RPMI7951 (cell line): ENCODE measurements at places on chromosomes 4 and X. TPM values are rescaled to one million over a fixed set of nuclear protein-coding genes. Genes with fewer than 3 reads are reported as not detected.

HS6ST2 gene
- not detected in 2 replicates for total RNA-seq

SLC6A14 gene
- not detected in 2 replicates for total RNA-seq

MCF2 gene
- total RNA-seq, result not detected in 2 replicates

FAM9B gene
- 0.10 and 0.36 TPM in 2 replicates for total RNA-seq

GCNA gene
- 2.4 and 4.2 TPM in 2 replicates for total RNA-seq

APLN gene
- 0.98 and 1.2 TPM in 2 replicates for total RNA-seq

S100G gene
- not detected in 2 replicates for total RNA-seq

CT45A1 gene
- 0.10 TPM in 1 of 2 replicates, not detected in the other for total RNA-seq

CYLC1 gene
- total RNA-seq, result not detected in 2 replicates

CEP44 gene
- 18.5 and 21.1 TPM in 2 replicates for total RNA-seq

GABRB1 gene
- not detected in 2 replicates for total RNA-seq

DGKK gene
- not detected in 2 replicates for total RNA-seq

ADH1B gene
- not detected in 2 replicates for total RNA-seq

CLDN34 gene
- total RNA-seq, result 0.29 TPM in 1 of 2 replicates, not detected in the other

ATP6AP1 gene
- 29.0 and 36.1 TPM in 2 replicates for total RNA-seq

ASMT gene
- not detected in 2 replicates for total RNA-seq

CENPE gene
- 26.7 and 36.9 TPM in 2 replicates for total RNA-seq

NDST3 gene
- total RNA-seq, result not detected in 2 replicates

BEX5 gene
- 0.60 TPM in 1 of 2 replicates, not detected in the other for total RNA-seq

AADAT gene
- total RNA-seq, result 3.4 and 4.7 TPM in 2 replicates

SPCS3 gene
- total RNA-seq, result 60.4 and 62.4 TPM in 2 replicates

CCNG2 gene
- 23.9 and 25.2 TPM in 2 replicates for total RNA-seq

NEXMIF gene
- not detected in 2 replicates for total RNA-seq

NAT8L gene
- 0.10 TPM in 1 of 2 replicates, not detected in the other for total RNA-seq

DCX gene
- not detected in 2 replicates for total RNA-seq

SEC24B gene
- 15.4 and 21.1 TPM in 2 replicates for total RNA-seq

TLR3 gene
- total RNA-seq, result 4.9 and 7.0 TPM in 2 replicates

CCSER1 gene
- total RNA-seq, result not detected in 2 replicates

CT83 gene
- total RNA-seq, result not detected in 2 replicates

EREG gene
- total RNA-seq, result 46.3 TPM in 2 replicates

ZNF185 gene
- 2.9 and 3.3 TPM in 2 replicates for total RNA-seq

TGIF2LX gene
- total RNA-seq, result not detected in 2 replicates

PASD1 gene
- total RNA-seq, result not detected in 2 replicates

DAPP1 gene
- not detected in 2 replicates for total RNA-seq

AMER1 gene
- total RNA-seq, result 1.9 and 2.0 TPM in 2 replicates

FREM3 gene
- total RNA-seq, result not detected in 2 replicates

PLXNB3 gene
- total RNA-seq, result 2.0 and 3.8 TPM in 2 replicates

ABLIM2 gene
- under 0.01 and 0.29 TPM in 2 replicates for total RNA-seq

SLC26A1 gene
- total RNA-seq, result not detected in 2 replicates

XKRX gene
- 0.10 and 0.12 TPM in 2 replicates for total RNA-seq

ACTRT1 gene
- not detected in 2 replicates for total RNA-seq

HEPH gene
- 0.39 TPM in 1 of 2 replicates, not detected in the other for total RNA-seq

SCML2 gene
- 4.1 and 6.3 TPM in 2 replicates for total RNA-seq

TCEAL8 gene
- 71.7 and 87.1 TPM in 2 replicates for total RNA-seq

ANXA3 gene
- 7.0 and 9.4 TPM in 2 replicates for total RNA-seq

PNCK gene
- not detected in 2 replicates for total RNA-seq

HSD17B10 gene
- 139 and 144 TPM in 2 replicates for total RNA-seq

PAPSS1 gene
- 46.7 and 52.1 TPM in 2 replicates for total RNA-seq

HSFX1 gene
- total RNA-seq, result 0.20 and 0.36 TPM in 2 replicates

DDIT4L gene
- total RNA-seq, result 0.10 TPM in 1 of 2 replicates, not detected in the other

ADRA2C gene
- 0.24 and 0.49 TPM in 2 replicates for total RNA-seq

ITM2A gene
- 0.12 TPM in 1 of 2 replicates, not detected in the other for total RNA-seq

NXF3 gene
- 0.10 and 0.24 TPM in 2 replicates for total RNA-seq
